ENCODE measurements at places on chromosomes 7 and 10.

DNA sequence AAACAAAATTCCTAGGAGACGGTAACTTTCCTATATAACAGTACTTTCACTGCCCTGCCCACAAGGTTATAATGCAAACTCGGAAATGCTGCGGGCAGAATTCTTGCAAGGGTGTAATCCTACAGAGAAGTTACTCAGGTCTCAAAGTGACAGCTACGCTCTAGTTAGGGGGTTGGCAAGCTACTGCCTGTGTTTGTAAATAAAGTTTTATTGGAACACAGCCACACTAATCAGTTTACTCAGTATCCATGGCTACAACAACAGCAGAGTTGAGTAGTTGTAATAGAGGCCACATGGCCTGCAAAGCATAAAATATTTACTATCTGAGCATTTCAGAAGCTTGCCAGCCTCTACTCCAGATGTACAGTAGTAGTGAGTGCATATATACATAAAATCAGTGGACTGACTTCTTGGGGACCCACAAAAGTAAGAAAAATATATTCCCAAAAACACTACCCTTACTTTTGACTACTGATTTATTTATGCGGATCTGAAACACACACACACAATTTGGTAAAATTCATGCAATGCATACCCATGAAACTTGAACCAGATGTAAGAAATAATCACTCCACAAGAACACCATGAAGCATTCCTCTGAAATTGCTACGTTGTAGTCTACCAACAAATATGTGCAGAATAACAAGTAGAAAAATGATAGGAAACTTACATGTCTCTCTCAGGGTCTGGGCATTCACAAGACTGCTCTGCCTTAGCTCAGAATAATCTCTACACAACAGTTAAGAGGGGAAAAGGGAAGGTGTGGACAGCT, 53.0 kb downstream of the SMURF1 start:
- no peak for DNase-seq

- DNase-seq: no peak
These were observed 48.6 kb downstream of the FAM20C start for GRCh38 chr7:240887-241421.

GRCh38 chr10:125584954-125585353, 98.0 kb downstream of the TEX36 start:
- DNase-seq: no peak

GRCh38 chr7:30752979-30753378, 1.0 kb downstream of the INMT start:
- no peak for DNase-seq

DNA sequence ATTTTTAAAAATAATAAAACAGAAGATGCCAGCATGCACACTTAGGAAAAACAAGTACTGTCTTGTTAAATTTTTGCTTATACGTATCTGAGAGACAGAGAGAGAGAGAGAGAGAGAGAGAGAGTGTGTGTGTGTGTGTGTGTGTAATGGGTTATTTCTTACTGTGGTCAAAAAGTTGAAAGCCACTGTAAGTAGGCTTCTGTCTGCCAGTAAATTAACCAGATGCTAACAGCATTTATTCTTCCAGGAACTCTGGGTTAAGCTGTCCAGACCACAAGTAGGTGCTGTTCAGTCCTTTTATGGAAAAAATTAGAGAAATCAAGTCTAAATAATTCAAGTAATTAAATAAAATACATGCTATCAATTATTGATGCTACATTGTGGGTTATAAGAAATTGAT, 39.7 kb downstream of the RNF32 start:
- DNase-seq: no peak

Measured in CD4-positive, alpha-beta T cell treated with Interleukin-12 subunit alpha and Interleukin-12 subunit beta, for 1 hour (primary cell).